GM23248 (cell line): ENCODE measurements at places on chromosomes 5 and 9.
A peak's percentile ranks its signal among the peaks of the same experiment; 100 is the strongest.

DNA sequence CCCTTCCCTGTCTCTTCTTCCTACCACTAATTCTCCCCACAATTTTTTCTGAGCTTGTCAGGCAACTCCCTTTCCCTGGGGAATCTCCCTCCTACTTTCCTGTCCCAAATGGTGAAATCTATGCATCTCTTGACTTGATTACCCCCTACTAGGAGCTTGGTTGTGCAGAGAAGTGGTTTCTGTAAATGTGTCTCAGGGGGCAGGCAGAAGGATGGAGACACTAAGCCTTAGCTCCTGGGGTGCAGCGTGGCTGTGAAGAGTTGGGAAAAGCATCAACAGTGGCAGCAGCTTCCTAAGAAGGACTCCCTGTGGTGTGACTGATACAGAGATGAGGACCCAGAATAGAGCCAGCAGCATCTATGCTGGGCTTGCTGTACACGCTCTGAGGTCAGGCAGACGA is 62.3 kb downstream of the NRG2 start:
- DNase-seq: no peak
- peaks cover 13% of the 10 kb centered on the region; the same call in 1 of the 2 replicates for H3K27me3 ChIP-seq
- H3K36me3 ChIP-seq: no peaks in the 10 kb centered on the region
- H3K4me1 ChIP-seq: peaks cover 11% of the 10 kb centered on the region

GRCh38 chr5:154514331-154514730 is 36.3 kb upstream of the HAND1 start:
- no peaks in the 10 kb centered on the region for H3K4me1 ChIP-seq
- no peaks in the 10 kb centered on the region for H3K36me3 ChIP-seq
- no peak overlapping the region for H3K27ac ChIP-seq
- H3K4me3 ChIP-seq: no peak overlapping the region

DNA sequence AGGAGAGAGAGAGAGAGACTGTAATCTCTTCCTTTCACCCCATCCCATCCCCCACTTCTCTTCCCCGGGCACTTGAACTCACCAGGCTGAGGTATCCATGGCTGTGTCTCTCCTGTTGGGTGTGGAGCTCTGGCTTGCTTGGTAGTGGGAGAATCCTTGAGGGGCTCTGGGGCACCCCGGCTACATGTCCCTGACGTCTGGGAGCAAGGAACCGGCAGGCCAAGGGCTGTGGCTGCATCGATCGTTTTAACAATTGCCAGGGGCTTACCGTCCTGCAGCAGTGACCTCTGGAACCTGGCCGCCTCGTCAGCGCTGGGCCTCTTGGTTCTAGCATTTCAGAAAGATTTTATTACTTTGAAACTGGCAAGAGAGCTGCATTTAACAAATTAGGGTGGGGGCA is 30.0 kb downstream of the FGF18 start:
- peaks cover 16% of the 10 kb centered on the region for H3K4me1 ChIP-seq
- no peak for DNase-seq
- no peak overlapping the region for H3K4me3 ChIP-seq
- no peaks in the 10 kb centered on the region for H3K36me3 ChIP-seq

- H3K27me3 ChIP-seq: no peaks in the 10 kb centered on the region
- no peak for DNase-seq
- H3K36me3 ChIP-seq: no peaks in the 10 kb centered on the region
- H3K4me3 ChIP-seq: peak overlapping the region; percentile 65
Observed at GRCh38 chr5:54517174-54517511, 416 bp upstream of the SNX18 start.

DNA sequence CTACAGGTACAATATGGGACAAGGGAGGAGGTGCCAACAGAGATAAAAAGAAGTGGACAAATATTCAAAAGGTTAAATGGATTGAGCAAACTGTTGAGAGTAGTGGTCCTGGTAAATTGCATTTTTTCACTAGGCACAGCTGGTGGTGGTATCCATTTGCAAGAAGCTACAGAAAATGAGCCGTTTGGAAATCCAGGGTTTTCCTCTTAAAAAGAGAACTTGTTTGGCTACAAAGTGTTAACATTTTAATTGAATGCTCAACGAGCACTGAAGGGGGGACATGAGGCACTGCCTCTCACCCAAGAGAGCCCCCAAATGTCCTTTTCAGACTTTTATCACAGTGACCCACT is 491 bp upstream of the ZCCHC9 start:
- peaks cover 30% of the 10 kb centered on the region for H3K4me1 ChIP-seq
- H3K27me3 ChIP-seq: no peaks in the 10 kb centered on the region
- peak overlapping the region; percentile 86 for H3K27ac ChIP-seq
- DNase-seq: no peak

GRCh38 chr5:58545912-58546311 is 37.0 kb upstream of the RAB3C start:
- no peaks in the 10 kb centered on the region for H3K36me3 ChIP-seq
- no peak for DNase-seq
- H3K27ac ChIP-seq: no peak overlapping the region
- no peaks in the 10 kb centered on the region for H3K27me3 ChIP-seq
- no peaks in the 10 kb centered on the region for H3K4me1 ChIP-seq
- no peak overlapping the region for H3K4me3 ChIP-seq

DNA sequence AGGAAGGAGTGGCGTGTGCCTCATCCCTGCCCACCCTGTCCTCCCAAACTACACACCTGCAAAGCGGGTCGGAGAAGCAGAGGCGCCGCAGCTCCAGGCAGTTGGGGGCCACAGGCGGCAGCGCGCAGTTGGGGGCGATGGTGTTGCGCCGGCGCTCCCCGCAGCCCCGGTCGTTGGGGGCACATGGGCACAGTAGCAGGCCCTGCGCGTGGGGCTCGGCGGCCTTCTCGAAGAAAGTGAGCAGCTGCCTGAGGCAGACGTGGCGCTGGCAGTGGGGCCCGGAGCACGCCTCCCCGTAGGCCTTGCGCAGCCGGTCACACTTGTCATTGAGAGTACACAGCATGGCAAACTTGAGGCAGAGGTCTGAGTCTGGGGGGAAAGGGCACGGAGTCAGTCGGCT is 16.8 kb downstream of the GFRA3 start:
- peaks cover 24% of the 10 kb centered on the region for H3K27me3 ChIP-seq
- no peaks in the 10 kb centered on the region for H3K36me3 ChIP-seq
- no peak overlapping the region for H3K27ac ChIP-seq
- H3K4me3 ChIP-seq: no peak overlapping the region

DNA sequence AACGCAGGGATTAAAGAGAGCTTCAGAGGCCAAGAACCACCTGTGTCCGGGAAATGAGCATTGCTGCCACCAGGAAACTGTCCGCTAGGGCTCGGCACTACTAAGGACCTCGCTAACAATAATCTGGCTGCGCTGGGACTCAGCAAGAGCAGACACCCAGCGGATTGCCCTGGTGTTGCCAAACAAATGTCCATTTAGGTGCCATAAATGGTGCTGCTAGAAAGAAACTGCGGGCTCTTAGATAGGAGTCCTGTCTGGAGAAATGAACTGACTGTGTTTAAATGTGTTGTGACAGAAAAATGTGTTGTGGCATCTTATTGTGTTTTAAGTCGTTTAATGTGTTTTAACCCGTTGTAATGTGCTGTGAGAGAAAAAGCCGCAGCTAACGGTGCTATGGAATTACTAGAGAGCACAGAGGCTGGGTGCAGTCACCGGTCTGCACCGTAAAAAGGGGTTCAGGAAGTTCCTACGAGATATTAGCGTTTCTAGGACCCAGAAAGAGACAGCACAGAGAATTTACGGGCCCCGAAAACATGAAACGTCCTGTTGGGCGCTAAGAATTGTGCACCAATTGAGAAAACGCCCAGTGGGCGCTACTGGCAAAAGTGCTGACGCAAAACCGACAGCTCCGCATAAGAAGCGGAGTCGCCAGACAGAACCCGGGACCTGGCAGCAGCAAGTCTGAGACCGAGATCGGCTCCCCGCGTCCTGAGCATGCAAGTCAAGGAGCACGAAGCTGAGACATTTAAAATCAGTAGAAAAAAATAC is 90.6 kb downstream of the ANXA2R start:
- H3K27me3 ChIP-seq: no peaks in the 10 kb centered on the region
- H3K27ac ChIP-seq: peak overlapping the region; percentile 93
- H3K4me1 ChIP-seq: peaks cover 30% of the 10 kb centered on the region
- H3K4me3 ChIP-seq: peak overlapping the region; percentile 79
- DNase-seq: peak; percentile 89

DNA sequence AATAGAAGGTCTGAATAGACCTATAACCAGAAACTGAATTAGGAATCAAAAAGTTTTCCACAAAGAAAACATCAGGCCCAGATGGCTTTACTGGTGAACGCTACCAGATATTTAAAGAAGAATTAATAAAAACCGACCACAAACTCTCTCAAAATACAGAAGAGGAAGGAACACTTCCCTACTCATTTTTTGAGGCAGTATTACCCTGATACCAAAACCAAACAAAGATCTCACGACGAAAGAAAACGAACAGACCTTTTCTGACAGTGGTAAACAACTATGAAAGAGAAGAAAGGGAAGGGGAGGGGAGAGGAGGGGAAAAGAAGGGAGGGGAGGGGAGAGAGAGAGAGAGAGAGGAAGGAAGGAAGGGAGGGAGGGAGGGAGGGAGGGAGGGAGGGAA is 13.5 kb downstream of the B4GALT1 start:
- H3K4me3 ChIP-seq: no peak overlapping the region
- H3K4me1 ChIP-seq: peaks cover 80% of the 10 kb centered on the region
- no peak overlapping the region; the same call in 1 of the 2 replicates for H3K27ac ChIP-seq

DNA sequence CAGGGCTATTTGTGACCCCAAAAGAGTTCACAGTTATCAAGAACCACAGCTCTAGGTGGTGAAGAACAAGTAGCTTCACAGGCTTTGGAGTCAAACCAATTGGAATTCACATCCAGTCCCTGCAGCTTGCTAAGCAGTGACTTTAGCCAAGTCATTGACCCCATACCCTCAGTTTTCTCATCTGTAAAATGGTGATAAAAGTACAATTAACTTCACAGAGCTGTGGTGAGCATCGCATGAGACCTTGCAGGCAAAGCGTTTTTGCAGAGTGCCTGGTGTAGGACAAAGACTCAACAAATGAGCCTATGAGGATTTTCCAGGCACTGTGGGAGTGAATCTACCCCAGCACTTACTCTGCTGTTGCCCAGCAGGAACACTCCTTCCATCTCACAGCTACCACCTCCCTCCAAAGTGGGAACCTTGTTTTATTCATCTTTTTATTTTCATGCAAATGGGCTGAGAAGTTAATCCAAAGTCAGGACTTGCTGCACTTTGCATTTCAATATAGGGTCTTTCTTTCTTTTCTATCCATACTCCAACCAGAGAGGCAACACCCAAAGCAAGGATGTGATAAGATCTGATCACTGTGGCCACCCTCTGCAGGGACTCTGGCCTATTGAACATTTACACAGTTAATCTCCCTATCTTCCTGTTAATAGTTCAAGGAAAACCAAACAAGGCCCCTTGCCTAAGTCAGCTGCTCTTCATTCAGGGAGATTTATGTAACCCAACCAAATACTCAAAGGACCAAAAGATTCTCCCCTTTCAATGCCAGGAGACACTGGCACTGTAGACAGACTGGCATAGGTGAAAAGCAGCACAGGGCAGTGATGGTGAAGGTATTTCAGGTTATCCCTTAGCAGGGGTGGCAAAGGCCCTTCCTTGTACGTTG is 41.9 kb downstream of the ABCA1 start:
- H3K4me1 ChIP-seq: no peaks in the 10 kb centered on the region
- H3K27ac ChIP-seq: no peak overlapping the region
- H3K36me3 ChIP-seq: no peaks in the 10 kb centered on the region
- no peaks in the 10 kb centered on the region for H3K27me3 ChIP-seq
- no peak overlapping the region for H3K4me3 ChIP-seq
- DNase-seq: no peak

DNA sequence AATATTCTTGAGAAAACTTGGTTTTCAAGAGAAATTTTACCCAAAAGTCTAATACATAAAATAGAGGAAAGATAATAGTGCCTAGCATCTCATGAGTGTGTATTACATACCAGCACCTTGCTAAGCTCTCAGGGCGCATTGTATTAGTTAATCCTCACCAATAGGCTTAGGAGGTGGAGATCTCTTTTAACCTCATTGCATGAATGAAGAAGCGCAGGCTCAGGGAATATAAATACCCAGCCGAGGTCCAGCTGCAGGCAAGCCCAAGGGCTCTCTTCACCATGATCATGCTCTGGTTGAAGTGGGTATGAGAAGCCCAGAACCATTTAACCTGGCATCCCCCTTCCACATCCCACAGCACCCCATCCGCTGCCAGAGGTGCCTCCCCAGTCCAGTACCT is 46.0 kb downstream of the CAMK2A start:
- no peak for DNase-seq
- no peaks in the 10 kb centered on the region for H3K27me3 ChIP-seq
- H3K36me3 ChIP-seq: no peaks in the 10 kb centered on the region
- H3K4me1 ChIP-seq: no peaks in the 10 kb centered on the region
- no peak overlapping the region for H3K27ac ChIP-seq

DNA sequence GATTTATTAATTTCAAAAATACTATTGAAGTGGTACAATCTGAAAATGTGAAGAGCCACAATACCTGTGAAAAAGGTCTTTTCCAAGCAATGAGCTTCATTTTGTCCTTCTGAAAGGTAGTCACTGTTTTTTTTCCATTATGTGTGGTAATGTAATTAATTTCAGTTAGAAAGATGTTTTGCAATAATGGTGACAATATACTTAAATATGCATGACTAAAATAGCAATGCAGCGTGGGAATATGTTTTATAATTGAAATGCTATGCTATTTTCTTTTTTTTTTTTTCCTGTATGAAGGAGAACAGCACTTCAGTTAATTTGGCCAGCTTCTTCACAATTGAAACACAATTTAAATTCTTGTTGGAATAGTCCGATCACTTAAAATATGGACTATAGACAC is 41.9 kb downstream of the NPR3 start:
- H3K4me1 ChIP-seq: peaks cover 28% of the 10 kb centered on the region
- peak overlapping the region; percentile 35 for H3K4me3 ChIP-seq
- peak; percentile 92 for DNase-seq
- no peaks in the 10 kb centered on the region for H3K27me3 ChIP-seq
- H3K36me3 ChIP-seq: peaks cover 23% of the 10 kb centered on the region; the same call in 1 of the 2 replicates
- peak overlapping the region; percentile 87 for H3K27ac ChIP-seq

DNA sequence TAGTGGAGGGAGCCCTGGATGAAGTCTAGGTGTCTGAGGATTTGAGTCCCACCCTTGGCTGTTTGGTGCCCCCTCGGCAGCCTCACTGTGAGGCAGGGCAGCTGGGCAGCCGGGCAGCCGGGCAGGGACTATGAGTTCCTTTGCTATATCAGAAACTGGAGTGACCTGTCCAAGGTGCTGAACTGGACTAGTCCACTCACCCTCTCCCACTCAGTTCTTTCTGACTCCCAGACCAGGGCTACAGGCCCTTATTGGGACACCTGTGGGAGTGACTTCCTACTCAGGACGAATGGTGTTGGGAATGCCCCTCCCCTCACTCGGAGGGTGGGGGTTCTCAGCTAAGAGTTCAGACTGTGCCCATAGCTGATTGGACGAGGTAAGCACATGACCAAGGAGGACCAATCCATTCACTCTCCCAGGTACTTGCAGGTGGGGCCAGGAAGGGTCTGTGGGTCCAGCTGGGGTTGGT is 34.1 kb upstream of the RAPGEF1 start:
- H3K4me3 ChIP-seq: no peak overlapping the region
- no peaks in the 10 kb centered on the region for H3K4me1 ChIP-seq
- no peak overlapping the region for H3K27ac ChIP-seq
- peaks cover 27% of the 10 kb centered on the region for H3K27me3 ChIP-seq
- no peaks in the 10 kb centered on the region for H3K36me3 ChIP-seq

GRCh38 chr5:126544087-126544740 is 50.8 kb downstream of the ALDH7A1 start:
- no peaks in the 10 kb centered on the region; the same call in 1 of the 2 replicates for H3K4me1 ChIP-seq
- DNase-seq: peak; percentile 52
- H3K27me3 ChIP-seq: no peaks in the 10 kb centered on the region
- no peak overlapping the region for H3K4me3 ChIP-seq
- H3K36me3 ChIP-seq: peaks cover 26% of the 10 kb centered on the region
